ENCODE measurements at places on chromosomes 4 and X.
A peak's percentile ranks its signal among the peaks of the same experiment; 100 is the strongest.

- DNase-seq = no peak
Observed at GRCh38 chr4:135770505-135770904, 1568.9 kb upstream of the PABPC4L start.

GRCh38 chr4:41006141-41006540 is 208.2 kb downstream of the APBB2 start:
- DNase-seq = no peak

GRCh38 chr4:22504447-22504846 is 11.4 kb downstream of the ADGRA3 start:
- no peak for DNase-seq

DNA sequence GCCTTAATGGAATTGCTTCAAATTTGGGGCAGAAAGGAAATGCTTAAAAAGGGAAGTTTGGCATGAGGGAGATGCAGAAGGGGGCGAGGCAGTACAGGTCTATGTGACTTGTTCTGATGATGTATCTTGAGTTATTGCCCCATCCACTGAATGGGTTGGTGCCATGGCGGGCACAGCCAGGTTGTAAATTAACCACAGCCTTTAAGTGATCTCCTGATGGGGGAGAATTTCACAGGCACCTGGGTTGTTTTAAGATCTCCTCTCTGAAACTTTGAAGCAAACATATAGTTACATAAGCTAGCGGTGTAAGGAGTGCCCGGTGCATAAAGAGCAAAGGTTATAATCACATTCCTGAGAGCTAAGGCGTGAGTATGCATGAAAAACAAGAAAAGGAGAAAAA is 37.0 kb downstream of the NPY5R start:
- no peak for DNase-seq

GRCh38 chr4:16597845-16598596 is 300.4 kb downstream of the LDB2 start:
- no peak for DNase-seq

- DNase-seq = no peak
Observed at GRCh38 chrX:19514791-19515614, at the start of gene MAP3K15. MAP3K15 (minus strand) TSS chrX:19515508; CDS start chrX:19515261, 247 bp downstream.

- DNase-seq = no peak
Observed at GRCh38 chr4:69910016-69910782, 20.7 kb upstream of the CSN1S1 start.

DNA sequence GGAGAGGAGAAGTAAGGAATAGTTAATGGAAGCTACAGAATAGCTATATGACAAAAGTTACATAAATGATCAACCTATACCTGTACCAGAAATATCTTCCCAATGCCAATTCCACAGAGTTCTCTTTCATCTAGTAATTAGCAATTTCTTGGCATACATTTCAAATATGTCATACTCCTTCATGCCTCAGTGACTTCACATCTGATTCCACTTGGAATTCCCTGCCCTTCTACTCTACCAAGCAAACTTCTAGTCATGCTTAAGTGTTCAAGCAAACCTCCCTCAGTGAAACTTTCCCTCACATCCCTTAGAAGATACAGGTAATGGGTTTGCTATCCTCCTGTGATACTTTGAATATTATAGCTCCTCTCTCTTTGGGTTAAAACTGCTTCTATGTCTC is 127.1 kb downstream of the KLHL13 start:
- DNase-seq = no peak

- no peak for DNase-seq
Observed at GRCh38 chrX:19017271-19017670, 33.4 kb upstream of the PHKA2 start.

DNA sequence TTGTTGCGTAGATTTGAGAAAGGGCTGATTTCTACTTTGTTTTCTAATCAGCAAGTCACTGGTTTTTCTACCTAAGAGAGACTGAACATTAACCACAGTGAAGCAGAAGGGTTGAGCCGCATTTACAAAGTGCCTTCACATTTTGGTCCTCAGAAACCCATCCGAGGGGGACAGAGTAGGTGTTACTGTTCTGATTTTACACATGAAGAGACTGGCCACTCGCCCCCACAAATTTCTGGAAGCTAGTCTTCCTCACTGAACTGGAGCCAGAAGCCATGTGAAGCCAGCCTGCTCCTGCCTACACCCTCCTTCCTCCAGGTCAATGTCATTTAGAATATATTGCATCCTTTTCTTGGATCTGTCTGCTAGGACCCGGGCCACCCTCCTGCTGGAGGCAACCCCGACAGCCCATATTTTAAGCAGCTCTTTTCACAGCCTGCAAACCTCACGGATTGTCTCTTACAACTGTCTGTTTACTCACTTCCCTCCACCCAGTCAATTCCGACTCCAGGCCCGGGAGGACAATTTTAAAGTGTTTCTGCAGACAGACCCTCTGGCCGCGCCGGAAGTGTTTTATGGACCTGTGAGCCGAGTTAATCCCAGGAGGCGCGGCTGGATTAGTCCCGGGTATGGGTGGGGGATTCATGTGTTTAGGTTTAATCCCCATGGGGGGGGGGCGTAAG is 73.2 kb upstream of the BCOR start:
- DNase-seq = peak; percentile 32

- no peak for DNase-seq
Observed at GRCh38 chr4:139509727-139510410, 46.1 kb downstream of the SETD7 start.

GRCh38 chr4:155675709-155676429 is 9.2 kb downstream of the GUCY1A1 start:
- DNase-seq = no peak

- DNase-seq = no peak
Observed at GRCh38 chrX:7100022-7100421, 47.5 kb upstream of the STS start.

DNA sequence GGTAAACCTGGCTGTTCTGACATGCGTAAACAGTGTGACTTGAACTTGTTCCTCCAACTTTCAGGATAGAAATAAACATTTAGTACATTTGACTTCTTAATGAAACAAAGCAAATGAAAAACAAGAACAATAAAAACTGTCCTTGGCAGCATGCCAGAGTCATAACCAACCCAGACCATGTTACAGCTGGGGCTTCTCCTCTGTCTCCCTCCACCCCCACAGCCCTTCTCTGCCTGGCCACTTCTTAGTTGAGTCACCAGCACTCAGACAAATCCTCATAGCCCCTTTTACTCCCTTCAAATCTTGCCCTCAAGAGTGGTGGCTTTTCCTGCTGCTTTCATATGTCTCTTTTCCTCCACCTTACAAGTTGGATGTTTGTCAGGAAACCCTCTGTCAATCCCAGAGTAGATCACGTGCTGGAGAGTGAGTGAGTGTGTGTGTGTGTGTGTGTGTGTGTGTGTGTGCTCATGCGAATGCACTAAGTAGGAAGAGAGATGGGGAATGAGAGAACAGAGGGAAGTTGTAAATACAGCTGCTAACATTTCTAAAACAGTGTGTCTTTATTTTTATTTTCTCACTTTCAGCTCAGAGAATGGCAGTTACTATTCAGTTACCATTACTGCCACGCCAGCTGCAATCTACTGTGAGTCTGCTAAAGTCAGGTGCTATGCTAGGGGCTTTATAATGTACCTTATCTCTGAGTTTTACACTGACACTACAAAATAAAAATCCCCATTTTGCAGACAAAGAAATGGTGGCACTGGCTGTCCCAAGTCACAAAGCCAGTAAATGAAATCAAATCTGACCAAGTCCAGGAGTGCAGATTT is 15.0 kb downstream of the SCARB2 start:
- DNase-seq = peak; percentile 27

GRCh38 chr4:155811083-155811482 is 52.3 kb downstream of the GUCY1B1 start:
- no peak for DNase-seq

DNA sequence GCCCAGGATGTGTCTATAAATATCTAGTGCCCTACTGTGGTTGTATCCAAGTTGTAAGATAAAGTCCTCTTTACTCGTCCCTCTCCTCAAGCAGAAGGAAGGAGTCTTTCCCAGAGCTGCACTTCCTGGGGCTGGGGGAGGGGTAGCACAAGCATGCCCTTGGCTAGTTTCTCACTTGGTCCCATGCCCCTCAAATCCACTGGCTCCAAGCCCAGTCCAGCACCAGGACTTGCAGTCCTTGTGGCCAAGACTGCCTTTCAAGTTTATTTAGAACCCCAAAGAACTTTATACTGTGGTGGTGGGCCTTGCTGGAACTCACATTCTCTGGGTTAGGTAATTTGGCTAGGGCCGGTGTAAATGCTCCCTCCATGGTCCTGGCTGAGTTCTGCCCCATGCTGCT is 43.2 kb upstream of the SLC10A4 start:
- DNase-seq = no peak

- no peak for DNase-seq
Observed at GRCh38 chr4:184275766-184276165, 58.1 kb upstream of the ENPP6 start.

GRCh38 chr4:139886798-139887197 is 221.2 kb downstream of the MGST2 start:
- no peak for DNase-seq

All from CD4-positive, alpha-beta T cell treated with Interferon alpha-2 for 1 hour (primary cell).